Activated CD4-positive, alpha-beta T cell treated with anti-CD3 and anti-CD28 coated beads, Interleukin-2, amount 10 ng/mL, durations not matched to agents 24 days and 14 days (primary cell): ENCODE measurements at places on chromosomes 12 and 14. TPM values are rescaled to one million over a fixed set of nuclear protein-coding genes. Genes with fewer than 3 reads are reported as not detected.

KRT85 gene
- not detected in 2 replicates for total RNA-seq

EXOC3L4 gene
- not detected in 2 replicates for total RNA-seq

SIX4 gene
- total RNA-seq: 0.23 and 0.52 TPM in 2 replicates

AICDA gene
- not detected in 2 replicates for total RNA-seq

FBXO33 gene
- 17.9 and 18.9 TPM in 2 replicates for total RNA-seq

PPFIBP1 gene
- total RNA-seq: 29.0 and 32.0 TPM in 2 replicates

SIX6 gene
- not detected in 2 replicates for total RNA-seq

TAS2R8 gene
- total RNA-seq: not detected in 2 replicates

CLEC12A gene
- 0.28 TPM in 1 of 2 replicates, not detected in the other for total RNA-seq

KRT3 gene
- 0.14 TPM in 2 replicates for total RNA-seq

DDX11 gene
- total RNA-seq: 161 and 186 TPM in 2 replicates

SLC24A4 gene
- total RNA-seq: not detected in 2 replicates

MYH6 gene
- total RNA-seq: 0.17 and 0.23 TPM in 2 replicates

GRCh38 chr12:128779901-128780300 is 43.9 kb downstream of the SLC15A4 start:
- no peak for DNase-seq

DNA sequence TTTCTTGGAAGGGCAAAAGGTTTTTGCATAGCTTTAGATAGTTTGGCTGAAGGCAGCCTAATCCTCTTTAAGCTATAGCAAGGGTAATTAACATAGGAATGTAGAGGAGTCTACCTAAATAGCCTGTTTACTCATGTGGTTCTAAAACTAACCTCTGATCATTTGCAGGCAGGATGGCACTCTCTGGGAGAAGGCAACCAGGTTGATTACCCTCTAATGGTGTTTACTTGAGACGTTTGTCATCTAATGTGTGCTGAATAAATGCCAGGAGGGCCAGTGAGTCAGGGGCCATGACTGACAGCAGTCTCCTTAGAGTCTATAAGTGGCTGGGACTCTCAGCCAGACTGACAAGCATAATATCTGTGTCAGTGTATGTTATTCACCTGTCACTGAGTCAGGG is 286.4 kb downstream of the PCNX1 start:
- DNase-seq: no peak

GRCh38 chr12:54195737-54196347 is 7.1 kb upstream of the SMUG1 start:
- DNase-seq: no peak

- no peak for DNase-seq
These were observed 44.7 kb downstream of the TCHP start for GRCh38 chr12:109944561-109945359.

DNA sequence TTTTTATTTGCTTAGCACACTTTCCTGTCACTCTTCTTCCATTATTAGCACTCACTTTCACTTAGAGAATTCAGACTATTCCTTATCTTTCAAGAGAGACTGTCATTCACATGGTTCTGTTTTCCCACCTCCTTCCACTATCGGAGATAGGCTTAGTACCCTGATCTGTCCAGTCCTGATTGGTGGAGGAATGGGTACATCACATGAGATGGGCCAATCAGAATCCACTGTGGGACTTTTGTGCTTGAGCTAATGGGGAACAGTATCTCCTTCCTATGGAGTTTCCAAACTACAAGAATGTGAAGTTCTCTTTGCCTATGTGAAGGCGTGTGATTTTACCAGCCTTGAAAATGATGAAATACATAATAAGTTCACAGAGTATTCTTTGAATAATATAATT is 4.8 kb upstream of the KITLG start:
- no peak for DNase-seq

DNA sequence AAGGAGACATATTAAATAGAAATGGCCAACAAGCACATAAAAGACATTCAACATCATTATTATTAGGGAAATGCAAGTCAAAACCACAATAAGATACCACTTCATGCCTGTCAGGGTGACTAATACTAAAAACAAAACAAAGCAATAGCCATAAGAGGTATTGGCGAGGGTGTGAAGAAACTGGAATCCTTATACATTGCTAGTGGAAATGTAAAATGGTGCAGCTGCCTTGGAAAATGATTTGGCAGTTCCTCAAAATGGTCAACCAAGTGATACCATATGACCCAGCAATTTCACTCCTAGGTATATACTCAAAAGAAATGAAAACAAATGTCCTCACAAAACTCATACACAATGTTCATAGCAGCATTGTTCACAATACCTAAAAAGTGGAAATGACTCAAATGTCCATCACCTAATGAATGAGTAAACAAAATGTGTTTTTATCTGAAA is 27.0 kb downstream of the GPR135 start:
- no peak for DNase-seq

- peak; percentile 66 for DNase-seq
These were observed 132.6 kb upstream of the ARHGAP5 start for GRCh38 chr14:31944256-31945073.

DNA sequence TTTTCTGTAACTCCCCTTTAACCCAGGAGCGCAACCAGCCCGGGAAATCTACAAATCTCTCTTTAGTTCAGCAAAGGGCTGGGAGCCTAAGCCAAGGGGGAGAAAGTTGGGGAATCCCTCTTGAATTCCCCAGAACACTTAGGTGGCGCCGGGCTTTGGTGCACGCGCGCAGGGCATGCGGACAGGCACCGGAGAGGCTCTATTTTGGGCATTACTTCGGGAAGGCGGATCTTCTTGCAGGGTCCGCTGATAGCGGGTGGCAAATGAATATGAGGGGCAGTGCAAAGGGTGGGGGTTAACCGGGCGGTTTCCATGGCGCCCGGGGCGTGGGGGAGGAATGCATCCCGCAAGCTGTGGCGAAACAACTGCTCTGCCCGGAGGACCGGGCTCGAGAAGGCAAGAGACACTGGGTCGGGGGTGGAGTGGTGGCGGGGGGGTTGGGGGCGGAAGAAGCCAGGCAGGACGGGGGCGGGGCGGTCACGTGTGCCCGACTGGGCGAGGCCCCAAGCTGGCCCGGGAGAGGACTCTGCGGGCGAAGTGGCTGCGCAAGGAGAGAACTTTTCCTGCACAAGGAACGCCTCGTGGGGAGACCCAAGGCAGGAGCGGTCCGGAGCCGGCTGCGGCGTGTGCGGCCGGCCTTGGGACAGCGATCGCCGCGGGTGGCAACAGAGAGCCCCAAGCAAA is at the start of gene FLVCR2:
TSS of gene FLVCR2 (plus strand) at position 519 of the 684 bp plus-strand sequence. CDS start 353 bp downstream, outside the sequence.
- peak; percentile 86 for DNase-seq

DNA sequence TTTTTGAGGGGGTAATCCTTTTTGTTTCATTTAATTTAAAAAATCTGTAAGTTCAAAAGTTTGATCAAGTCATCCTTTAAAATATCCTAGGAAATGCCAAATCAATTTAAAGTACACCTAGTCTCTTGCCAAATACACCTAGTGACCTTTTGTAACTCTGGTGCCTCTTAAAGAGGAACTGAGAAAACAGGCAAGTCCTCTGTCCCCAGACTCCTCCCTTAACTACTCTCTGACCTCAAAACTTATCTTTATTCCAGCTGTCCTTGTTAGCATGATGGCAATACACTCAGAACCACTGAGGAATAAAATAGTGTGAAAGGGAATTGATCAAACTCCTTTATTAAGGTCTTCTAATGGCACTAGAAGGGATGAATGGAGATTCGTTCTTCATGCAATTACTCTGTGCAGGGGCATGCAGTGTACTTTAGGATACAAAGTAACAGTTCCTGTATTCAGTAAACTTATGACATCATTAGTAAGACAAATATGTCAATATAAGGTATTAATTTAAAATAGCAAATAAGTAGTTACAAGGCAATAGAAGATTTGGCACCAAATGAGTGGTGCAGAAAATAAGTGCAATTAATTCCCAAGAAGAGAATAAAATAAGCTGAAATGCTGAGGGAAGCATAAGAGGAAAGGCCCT is 3.3 kb downstream of the FAR2 start:
- DNase-seq: no peak

- peak; percentile 91 for DNase-seq
These were observed 795 bp downstream of the STAT6 start for GRCh38 chr12:57110104-57111030.

- DNase-seq: no peak
These were observed 8.5 kb downstream of the IRAK3 start for GRCh38 chr12:66197495-66197921.

DNA sequence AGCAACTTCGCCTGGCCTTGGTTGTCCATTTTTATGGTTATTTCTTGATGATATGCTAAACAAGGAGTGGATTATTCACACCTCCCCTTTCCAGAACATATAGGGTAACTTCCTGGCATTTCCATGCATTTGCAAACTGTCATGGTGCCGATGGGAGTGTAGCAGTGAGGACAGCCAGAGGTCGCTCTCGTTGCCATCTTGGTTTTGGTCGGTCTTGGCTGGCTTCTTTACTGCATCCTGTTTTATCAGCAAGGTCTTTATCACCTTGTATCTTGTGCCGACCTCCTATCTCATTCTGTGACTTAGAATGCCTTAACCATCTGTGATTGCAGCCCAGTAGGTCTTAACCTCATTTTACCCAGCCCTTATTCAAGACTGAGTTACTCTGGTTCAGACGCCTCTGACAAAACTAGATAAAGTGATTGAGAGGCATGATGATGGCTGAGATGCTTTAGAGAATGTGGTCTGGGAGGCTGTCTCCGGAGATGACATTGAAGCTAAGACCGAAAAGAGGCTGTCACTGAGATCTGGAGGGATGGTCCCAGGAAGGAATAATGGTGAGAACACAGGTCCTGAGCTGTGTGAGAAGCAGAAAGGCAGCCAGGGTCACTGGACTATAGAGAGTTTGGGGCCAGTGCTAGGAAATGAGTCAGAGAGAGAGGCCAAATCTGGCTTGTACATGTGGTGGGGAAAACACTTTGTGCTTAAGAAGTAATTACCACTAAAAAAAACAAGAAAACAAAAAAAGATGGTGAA is 2.9 kb downstream of the GLT1D1 start:
- DNase-seq: no peak

- DNase-seq: no peak
These were observed 138.6 kb upstream of the TRHDE start for GRCh38 chr12:72133497-72134055.

- no peak for DNase-seq
These were observed 19.7 kb downstream of the HSPB8 start for GRCh38 chr12:119198440-119198839.

DNA sequence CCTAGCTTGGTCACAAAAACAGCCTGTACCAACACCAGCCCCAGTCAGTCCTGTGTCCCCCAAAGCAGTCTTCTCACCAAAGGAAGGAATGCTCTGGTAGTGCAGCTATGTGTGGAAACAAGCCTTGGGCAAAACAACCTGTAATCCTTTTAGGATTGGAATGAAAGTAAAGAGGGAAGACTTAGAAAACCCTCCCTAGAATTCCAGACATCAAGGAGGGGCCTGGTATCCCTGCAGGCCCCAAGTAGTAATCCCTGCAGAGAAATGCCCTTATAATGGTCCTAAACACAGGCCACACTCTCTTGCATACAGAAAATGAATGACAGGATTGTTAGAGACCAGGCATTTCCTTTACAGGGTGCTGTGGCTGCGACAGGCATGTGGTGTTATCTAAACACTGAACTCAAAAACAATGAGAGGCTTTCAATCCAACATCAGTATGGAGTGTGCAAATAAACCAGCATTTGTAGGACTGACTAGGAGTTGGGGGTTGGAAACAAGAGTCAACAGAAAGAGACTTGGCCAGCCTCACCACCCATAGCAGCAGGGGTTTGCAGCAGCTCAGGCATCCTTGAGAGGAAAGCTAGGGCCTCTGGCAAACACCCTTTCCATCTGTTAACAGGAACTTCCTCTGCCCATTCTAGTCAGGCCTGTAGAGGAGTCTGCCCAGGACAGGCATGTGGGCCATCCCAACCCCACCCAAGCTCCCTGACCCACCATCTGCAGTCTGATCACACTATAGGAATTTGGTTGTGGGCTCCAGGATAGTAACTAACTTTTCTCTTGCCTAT is 59.1 kb downstream of the DCAF5 start:
- no peak for DNase-seq

DNA sequence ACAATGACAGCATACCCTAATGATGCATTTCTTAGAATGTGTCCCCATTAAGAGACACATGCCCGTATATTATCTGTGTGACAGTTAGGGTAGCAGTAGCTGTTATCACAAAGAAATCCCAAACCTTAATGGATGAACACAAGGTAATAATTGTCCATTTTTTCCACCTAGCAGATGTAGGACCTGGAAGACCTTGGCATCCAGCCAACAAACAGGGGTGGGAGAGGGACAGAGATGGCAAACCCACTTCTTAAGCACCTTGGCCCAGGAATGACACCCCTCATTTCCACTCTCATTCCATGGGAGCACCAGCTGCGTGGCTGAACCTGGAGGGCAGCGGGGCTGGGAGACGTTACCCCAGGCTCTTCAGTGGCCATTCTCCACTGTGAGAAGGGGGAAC is 679.0 kb downstream of the AACS start:
- DNase-seq: no peak

DNA sequence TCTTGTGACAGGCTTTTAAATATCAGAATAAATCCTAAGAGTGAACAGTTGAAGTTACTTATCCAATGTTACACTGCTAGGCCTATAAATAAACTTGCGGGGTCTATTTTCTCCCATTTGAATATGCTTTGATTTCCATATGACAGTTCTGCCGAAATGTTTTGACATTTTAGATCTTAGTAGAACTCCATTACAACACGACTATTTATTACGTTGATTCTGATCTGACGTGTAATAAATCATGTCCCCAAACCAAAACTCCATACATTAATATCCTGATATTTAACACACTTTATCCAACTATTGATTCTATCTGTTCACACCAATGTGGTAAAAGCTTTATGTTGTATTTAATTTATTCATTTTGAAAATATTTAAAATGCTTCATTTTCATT is 16.1 kb upstream of the NEMF start:
- DNase-seq: no peak

DNA sequence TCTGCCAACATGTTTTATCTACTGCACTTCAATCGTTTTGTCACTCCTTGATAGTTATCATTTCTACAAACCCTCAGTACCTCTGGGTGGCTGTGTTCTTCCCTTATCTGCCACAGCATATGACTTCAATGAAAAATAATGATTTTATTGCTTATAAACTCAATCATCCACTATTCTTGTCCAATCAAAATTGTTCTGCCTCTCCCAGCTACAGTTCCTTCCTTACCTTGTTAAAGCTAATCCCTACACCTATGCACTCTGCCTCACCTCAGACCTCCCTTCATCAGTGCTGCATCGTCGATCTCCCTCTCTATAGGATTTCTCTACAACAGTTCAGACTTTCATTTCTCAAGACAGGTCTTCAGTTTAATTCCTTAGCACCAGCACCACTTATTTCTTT is 58.8 kb downstream of the ERGIC2 start:
- no peak for DNase-seq

GRCh38 chr12:94615260-94616181 is 34.8 kb downstream of the TMCC3 start:
- DNase-seq: no peak

DNA sequence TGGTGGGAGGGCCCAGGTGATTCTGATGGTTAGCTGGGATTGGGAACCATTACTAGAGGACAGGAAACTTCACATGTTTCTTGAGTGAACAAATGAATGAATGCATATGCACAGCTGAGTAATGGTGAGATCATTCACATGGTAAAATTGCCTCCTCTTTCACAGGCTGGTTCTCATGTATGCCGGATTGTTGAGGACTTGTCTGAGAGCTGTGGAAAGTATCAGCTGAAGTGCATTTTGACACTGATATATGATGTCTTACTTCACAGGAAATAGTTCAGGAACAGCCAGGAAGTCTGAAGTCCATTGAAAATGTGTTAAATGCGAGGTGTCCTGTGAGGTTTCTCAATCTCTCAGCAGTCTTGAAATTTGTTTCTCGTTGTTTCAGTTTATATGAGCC is 77.6 kb upstream of the DACT1 start:
- DNase-seq: no peak

- no peak for DNase-seq
These were observed 72.6 kb downstream of the BBS10 start for GRCh38 chr12:76275511-76276093.

- DNase-seq: no peak
These were observed 168.1 kb downstream of the SLC38A4 start for GRCh38 chr12:46657453-46658411.
